NCI-H187 (cell line): ENCODE measurements at places on chromosomes 2 and 18.

DNA sequence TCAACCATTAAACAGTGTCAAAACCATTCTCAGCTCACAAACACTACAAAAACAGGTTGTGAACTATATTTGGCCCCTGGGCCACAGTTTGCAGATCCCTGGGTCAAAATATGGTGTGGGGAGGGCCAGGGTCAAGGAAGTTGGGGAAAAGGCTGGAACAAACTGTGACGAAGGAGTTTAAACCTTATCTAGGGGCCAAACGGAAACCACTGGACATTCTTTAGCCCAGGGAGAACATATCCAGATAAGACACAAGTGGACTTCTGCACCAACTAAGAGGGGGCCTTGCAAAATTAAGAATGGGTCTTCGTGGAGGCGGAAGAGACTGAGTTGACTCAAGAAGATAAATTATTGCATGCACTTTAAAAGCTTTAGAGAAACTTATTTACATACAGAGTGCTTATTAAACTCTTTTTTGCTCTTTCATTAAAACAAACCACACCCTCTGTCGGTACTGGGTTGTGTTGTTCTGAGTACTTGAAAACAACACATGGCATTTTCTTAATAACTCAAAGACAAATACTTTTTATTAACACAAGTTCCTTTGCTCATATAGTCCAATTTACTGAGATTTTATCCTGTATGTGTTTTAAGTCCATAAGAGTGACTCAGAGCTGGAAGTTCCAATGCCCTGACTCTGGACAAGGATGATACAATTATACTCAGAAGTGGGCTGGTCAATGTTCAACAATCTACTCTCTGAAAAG lies 5.3 kb upstream of the ASAP2 start:
- no peak for DNase-seq

- DNase-seq: no peak
Observed at GRCh38 chr2:187936228-187936627, 355.4 kb upstream of the GULP1 start.

- DNase-seq: no peak
Observed at GRCh38 chr2:28430788-28431418, 38.2 kb downstream of the FOSL2 start.

GRCh38 chr2:202042444-202042843 lies 8.8 kb downstream of the FZD7 start:
- no peak for DNase-seq

- no peak for DNase-seq
Observed at GRCh38 chr18:10923141-10923540, 226.2 kb downstream of the PIEZO2 start.

DNA sequence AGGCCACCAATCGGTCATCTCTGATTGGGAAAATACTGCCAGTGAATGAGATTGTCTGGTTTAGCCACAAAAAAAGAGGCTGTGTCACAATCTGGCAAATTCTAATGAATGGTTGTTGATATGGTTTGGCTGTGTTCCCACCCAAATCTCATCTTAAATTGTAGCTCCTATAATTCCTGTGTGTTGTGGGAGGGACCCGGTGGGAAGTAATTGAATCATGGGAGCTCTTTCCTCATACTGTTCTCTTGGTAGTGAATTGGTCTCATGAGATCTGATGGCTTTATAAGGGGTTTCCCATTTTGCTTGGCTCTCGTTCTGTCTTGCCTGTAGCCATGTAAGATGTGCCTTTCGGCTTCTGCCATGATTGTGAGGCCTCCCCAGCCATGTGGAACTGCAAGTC lies 838.3 kb downstream of the SLC4A3 start:
- no peak for DNase-seq

DNA sequence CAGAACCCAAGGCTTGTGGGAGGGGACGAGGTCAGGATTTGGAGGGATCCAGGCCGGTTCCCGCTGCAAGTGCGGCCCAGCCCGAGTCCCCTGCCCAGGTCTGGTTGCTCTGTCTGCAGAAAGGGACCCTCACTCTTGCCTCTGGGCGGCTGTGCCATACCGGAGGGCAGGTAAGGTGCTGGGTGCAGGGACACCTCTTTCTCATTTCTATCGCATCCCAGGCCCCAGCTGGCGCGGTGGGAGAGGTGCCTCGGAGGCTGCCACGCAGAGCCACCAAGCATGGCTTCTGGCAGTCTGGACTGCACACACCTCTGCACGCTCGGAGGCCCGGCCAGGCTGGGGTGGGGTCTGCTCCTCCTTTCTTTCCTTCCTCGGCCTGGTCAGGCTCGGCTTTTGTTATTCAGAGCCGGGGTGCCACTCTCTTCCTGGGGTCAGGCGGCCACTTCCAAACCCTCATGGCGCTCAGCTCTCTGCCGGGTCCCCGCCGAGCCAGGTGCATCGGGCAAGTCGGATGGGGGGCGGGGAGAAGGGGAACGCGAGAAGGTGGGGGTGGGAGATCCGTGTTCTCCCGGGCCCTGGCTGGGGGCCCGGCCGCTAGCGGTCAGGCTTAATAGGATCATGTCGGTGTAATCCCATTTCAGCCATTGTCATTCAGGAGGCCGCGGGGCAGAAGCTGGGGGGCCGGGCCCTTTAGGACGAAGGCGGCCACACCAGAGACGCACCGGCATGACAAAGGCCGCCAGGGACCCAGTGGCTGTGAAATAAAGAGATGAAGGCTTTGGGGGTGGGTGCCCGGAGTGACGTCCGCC lies 9.0 kb downstream of the GBX2 start:
- DNase-seq: no peak

GRCh38 chr2:51304311-51304710 lies 272.4 kb upstream of the NRXN1 start:
- DNase-seq: no peak

DNA sequence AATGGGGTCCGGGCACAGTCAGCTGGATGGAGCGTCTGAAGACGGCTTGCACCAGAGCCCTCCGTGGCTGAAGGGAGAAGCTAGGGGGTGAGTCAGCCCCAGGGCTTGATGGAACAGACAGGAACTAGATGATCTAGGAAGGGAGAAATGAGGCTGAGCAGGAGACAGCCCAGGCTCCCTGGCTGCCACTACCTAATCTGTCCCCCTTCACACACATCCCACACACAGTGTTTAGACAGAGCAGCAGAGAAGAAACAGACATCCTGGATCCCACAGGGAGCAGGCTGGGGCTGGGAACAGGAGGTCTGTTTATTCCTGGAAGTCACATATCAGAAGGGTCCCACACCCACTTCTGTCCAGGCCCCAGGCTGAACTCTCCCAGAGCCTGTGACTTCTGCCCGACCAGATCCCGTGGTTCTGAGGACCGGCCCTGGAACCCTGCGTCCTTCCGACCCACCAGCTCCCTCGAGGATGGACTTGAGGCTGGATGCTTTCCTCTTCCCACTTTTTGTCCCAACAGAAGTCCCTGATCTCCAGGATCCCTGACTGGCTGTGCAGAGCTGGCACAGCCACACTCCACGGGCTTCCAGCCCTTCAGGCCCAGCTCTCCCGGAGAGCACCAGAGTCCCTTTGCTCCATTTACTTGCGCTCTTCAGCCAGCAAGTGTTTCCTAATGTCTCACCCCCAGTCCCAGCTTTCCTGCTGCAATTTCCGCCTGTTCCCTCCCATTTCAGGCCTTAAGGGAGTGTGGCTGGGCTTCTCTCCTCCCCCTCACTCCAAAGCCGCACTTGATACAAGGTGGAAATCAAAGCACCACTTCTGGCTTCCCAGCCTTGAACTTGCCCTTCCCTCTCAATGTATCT lies 1.5 kb upstream of the GPBAR1 start:
- DNase-seq: no peak

GRCh38 chr2:174145827-174146226 lies 102.5 kb downstream of the OLA1 start:
- no peak for DNase-seq

GRCh38 chr2:102485147-102485785 lies 12.2 kb downstream of the SLC9A4 start:
- DNase-seq: no peak

DNA sequence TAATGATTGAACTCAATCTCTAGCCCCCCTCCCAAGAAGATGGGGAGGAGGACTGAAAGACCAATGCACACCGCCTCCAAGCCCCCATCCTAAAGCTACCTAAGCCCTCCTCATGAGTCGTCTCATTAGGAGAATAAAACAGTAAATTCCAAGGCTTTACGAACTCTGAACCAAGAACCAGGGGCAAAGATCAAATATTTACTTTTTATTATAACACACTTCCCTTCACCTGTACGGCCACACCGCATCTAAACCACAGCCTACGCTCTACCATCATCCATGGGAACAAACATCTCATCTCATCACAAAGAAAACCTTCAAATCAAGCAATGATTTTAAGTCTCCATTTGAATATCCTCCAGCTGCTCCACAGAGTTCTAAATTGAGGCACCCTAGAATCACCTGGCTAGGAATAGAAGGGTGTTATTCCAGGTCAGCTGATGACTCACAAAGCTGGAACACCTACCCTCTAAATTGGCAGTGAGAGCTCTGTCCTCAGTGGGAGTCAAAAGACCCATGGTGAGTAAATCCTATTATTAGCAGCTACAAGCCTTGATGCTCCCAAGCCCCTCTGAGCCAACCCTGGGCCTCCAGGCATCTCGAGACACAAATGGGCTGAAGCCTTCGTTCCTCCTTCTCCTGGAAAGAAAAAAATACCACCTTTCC lies 45.6 kb upstream of the BZW1 start:
- no peak for DNase-seq

- DNase-seq: no peak
Observed at GRCh38 chr2:138084206-138084605, 119.9 kb downstream of the HNMT start.

- no peak for DNase-seq
Observed at GRCh38 chr2:222208010-222208690, 90.6 kb downstream of the PAX3 start.

DNA sequence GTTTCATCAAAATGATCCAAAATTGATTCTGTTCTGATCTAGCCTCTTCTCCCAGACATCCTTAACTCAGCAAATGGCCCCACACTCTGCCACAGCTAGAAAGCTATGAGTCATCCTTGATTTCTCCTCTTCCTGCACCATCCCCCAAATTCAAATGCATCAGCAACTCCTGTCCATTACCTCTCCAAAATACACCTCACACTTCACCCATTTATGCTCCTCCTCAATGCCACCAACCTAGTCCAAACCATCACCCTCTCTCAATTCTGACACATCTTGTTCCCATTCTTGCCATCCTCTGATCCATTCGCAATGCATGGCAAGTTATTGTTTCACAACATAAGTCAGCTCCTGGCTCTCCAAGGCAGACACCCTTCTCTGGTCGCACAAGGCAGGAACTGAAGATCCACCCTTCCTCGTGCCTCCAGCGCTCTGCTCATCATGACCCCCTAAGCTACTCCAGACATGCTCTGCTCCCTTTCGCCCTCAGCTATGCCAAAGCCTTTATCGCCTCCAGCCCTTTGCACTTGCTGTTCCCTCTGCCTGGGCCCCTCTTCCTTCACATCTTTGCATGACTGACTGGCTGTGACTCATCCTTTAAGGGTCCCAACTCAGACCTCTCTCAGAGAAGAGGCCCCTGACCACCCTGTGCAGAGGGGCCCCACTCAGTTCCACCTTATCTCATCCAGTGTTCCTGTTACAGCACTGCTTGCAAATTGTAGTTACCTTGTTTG lies 83.6 kb downstream of the MREG start:
- DNase-seq: no peak

- DNase-seq: no peak
Observed at GRCh38 chr2:13135856-13136255, 419.1 kb downstream of the TRIB2 start.
